ENCODE measurements at places on chromosomes 13 and 19. TPM values are rescaled to one million over a fixed set of nuclear protein-coding genes. Genes with fewer than 3 reads are reported as not detected.

DNA sequence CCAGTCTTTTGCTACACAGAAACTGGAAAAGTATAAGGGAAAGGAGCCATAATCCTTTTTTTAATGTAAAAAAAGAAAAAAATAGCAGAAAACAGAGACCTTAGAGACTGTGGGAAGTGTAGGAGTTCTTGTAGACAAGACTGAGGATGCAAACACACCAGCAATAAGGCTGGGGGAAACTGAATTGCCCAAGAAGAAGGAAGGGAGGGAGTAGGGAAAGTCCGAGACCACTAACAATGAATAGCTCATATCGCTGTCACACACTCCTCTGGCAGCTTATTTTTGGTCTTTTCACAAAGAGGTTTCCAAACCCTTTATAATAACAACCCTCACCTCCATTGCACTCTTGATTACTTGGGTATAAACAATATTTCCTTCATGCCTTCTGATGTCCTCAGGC lies 952.0 kb downstream of the SLITRK5 start:
- no peak for DNase-seq

OR7C1 gene
- 0.13 TPM for polyA plus RNA-seq

- no peak for DNase-seq
These were observed 24.0 kb upstream of the EIF3G start for GRCh38 chr19:10143681-10144080.

DNA sequence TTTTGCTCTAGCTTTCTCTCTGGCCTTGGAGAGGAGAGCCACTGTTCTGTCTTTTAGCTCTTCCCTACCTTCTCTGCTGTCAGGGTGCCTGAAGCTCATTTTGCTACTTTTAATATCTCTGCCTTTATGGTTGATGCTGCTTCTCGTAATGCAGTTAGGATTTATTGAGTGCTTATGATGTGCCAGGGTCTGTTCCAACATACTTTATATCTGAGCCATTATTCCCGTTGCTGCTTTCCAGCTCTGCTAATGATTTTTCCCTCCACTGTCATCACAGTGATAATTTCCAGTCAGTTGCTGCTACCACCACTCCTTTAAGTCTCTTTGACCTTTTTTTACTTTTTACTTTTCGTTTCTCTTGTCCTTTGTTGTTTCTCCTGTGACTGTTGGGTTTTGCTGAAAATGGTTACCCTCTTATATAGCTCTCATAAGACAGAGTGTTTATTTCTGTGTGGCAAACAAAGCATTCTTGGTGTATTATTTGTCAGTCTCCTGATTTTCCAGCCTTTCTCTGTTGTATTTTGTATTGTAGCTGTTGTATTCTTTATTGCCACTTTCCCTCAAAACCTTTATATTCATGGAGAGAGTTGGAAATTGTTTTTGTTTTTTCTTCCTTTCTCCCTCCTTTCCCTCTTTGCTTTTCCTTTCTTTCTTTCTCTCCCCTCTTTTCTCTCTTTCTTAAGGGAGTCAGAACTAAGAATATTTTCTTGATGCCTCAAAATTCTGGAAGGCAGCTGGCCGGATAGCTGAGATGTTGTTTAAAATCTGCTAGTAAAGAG lies 37.4 kb downstream of the COG6 start:
- no peak for DNase-seq

LRRC25 gene
- 0.79 TPM for polyA plus RNA-seq
